ENCODE measurements at places on chromosomes 6 and 20. TPM values are rescaled to one million over a fixed set of nuclear protein-coding genes. Genes with fewer than 3 reads are reported as not detected.

- H3K36me3 ChIP-seq, result no peaks in the 10 kb centered on the region
- H3K27me3 ChIP-seq, result no peaks in the 10 kb centered on the region
- no peak overlapping the region for H3K27ac ChIP-seq
- no peaks in the 10 kb centered on the region for H3K4me1 ChIP-seq
- DNase-seq, result no peak
These were observed 89.0 kb downstream of the TOX2 start for GRCh38 chr20:44003609-44004008.

SCRT2 gene
- not detected for total RNA-seq

GJA10 gene
- total RNA-seq, result not detected

DNA sequence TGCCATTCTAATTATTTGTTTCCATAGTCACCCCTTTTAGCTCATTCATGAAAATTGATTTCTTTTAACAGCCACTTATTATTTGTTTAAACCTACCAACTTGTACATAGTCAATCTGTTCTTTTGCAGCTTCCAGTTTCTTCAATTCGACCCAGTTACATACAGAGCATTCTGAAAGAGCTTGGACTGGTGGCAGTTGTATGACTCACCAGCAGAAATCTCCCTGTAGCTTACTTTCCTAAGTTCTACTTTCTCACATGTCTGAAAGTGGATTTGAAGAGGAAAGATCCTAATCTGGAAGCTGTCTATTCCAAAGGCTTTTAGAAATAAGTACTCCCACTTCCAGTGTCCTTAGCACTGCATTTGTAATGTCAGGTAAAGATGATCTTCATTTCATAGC, 447.9 kb downstream of the HTR1B start:
- H3K27ac ChIP-seq, result no peak overlapping the region
- H3K27me3 ChIP-seq, result no peaks in the 10 kb centered on the region
- no peak for DNase-seq
- H3K36me3 ChIP-seq, result no peaks in the 10 kb centered on the region
- H3K4me1 ChIP-seq, result no peaks in the 10 kb centered on the region

DNA sequence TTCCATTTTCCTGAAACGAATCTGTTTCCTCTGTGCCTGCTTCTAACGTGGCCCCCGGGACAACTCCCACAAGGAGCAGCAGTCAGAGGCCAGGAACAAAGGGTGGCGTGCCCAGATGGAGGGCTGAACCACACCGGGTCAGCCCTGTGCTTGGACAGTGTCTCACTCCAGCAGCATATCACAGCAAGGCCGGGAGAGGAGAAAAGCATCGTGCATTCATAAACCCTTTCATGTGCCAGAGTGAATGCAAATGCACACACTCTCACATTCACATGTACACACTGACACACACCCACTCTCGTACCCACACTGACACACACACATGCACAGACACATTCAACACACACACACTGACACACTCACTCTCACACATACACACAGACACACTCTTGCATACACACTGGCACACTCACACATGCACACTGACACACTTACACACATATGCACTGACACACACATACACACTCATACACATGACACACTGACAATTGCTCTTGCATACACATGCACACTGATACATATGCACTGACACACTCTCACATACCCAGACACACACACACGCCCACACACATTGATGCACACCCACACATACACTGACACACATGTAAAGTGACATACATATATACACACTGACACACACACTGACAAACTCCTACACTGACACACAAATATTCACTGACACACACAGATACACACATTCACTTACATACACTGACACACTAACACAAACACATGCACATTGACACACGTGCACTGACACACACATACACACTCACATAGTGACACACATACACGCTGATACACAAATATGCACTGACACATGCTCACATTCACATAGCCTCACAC, 237.0 kb downstream of the LRFN2 start:
- H3K4me1 ChIP-seq, result no peaks in the 10 kb centered on the region
- no peak for DNase-seq
- H3K36me3 ChIP-seq, result no peaks in the 10 kb centered on the region
- no peak overlapping the region for H3K4me3 ChIP-seq
- H3K27me3 ChIP-seq, result no peaks in the 10 kb centered on the region
- H3K27ac ChIP-seq, result no peak overlapping the region

TSHZ2 gene
- total RNA-seq, result 33.7 TPM

DNA sequence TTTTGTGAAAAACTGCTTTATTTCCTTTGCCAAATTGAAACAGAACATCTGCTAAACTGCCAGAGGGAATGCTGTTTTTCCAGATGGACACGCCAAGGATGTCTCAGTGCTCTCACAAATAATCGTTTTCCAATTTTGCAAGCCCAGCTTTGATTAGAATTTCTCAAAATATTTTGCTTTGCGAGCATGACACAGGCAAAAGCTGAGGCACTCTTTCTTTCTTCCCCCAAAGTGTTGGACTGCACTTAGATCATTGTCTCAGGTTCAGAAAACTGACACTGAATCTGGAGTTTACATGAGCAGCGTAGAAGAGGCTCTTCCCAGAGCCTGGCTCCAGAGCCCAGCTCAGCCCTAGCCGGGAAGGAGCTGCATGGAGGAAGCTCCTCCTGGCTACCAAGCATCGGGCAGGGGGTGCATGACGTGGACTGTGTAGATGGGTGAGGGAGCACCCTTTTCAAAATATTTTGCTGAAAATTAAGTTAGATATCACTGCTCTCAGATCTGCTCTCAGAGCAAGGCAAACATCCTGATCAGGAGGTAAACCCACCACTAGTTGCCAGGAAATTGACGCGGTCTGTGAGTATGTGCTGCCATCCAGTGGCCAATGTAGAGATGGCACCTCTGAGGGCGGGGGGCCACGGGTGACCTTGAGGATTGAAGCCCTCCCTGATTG, 107.5 kb downstream of the SLC22A3 start:
- peaks cover 23% of the 10 kb centered on the region for H3K4me1 ChIP-seq
- DNase-seq, result peak; percentile 54
- peaks cover 4% of the 10 kb centered on the region for H3K36me3 ChIP-seq
- no peak overlapping the region for H3K4me3 ChIP-seq
